ENCODE measurements at places on chromosomes 1 and 21. TPM values are rescaled to one million over a fixed set of nuclear protein-coding genes. Genes with fewer than 3 reads are reported as not detected.

GRCh38 chr1:161887730-161888287 is 121.7 kb downstream of the ATF6 start:
- no peaks in the 10 kb centered on the region for H3K27me3 ChIP-seq
- H3K27ac ChIP-seq = no peak overlapping the region
- DNase-seq = no peak
- no peaks in the 10 kb centered on the region for H3K4me1 ChIP-seq

SH2D5 gene
- total RNA-seq = 0.33 TPM

- peaks cover 2% of the 10 kb centered on the region for H3K36me3 ChIP-seq
- no peak overlapping the region for H3K4me3 ChIP-seq
- DNase-seq = no peak
- no peaks in the 10 kb centered on the region for H3K27me3 ChIP-seq
- no peak overlapping the region for H3K27ac ChIP-seq
Observed at GRCh38 chr1:231727171-231727570, 100.6 kb downstream of the DISC1 start.

- H3K27ac ChIP-seq = no peak overlapping the region
- H3K27me3 ChIP-seq = peaks cover 23% of the 10 kb centered on the region
- no peak overlapping the region for H3K4me3 ChIP-seq
- H3K36me3 ChIP-seq = no peaks in the 10 kb centered on the region
- no peak for DNase-seq
Observed at GRCh38 chr1:239997515-239998311, 94.0 kb upstream of the FMN2 start.

GRCh38 chr1:21831454-21831970 is 19.4 kb downstream of the LDLRAD2 start:
- DNase-seq = no peak
- H3K27me3 ChIP-seq = no peaks in the 10 kb centered on the region
- no peaks in the 10 kb centered on the region for H3K36me3 ChIP-seq
- no peak overlapping the region for H3K27ac ChIP-seq

AMPD1 gene
- total RNA-seq = not detected

DNA sequence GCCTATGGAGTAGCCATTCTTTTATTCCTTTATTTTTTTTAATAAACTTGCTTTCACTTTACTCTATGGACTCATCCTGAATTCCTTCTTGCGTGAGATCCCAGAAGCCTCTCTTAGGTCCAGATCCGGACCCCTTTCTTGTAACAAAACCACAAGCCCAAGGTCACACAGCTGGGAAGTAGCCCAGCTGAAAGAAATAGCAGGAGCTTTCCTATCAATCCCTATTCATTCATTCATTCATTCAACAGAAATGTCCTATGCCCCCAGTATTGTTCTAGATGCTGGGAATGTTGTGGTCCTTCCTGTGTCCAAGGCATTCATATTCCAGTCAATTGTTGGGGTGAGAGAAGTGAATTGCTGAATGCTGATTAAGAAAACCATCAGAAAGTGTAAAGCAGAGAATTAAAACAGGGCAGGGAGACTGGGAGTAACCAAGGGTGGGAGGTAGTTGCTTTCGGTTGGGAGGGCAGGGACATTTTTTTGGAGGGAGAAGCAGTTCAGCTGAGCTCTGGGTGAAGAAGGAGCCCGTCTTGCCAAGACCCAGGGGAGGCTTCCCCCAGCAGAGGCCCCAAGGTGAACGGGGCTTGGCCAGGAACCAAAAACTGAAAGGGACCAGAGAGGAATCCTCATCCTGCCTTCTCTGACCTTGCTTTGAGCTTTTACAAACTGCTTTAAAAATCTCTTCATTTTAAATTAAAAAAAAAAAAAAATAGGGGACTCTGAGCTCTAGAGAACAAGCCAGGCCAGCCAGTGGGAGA is 10.8 kb downstream of the PLA2G2D start:
- H3K27ac ChIP-seq = no peak overlapping the region
- no peaks in the 10 kb centered on the region for H3K36me3 ChIP-seq
- no peaks in the 10 kb centered on the region for H3K4me1 ChIP-seq
- H3K27me3 ChIP-seq = peaks cover 31% of the 10 kb centered on the region

- no peak for DNase-seq
- H3K27ac ChIP-seq = no peak overlapping the region
- no peaks in the 10 kb centered on the region for H3K27me3 ChIP-seq
- no peaks in the 10 kb centered on the region for H3K36me3 ChIP-seq
- no peak overlapping the region for H3K4me3 ChIP-seq
Observed at GRCh38 chr1:155043301-155043702, 7.8 kb upstream of the ADAM15 start.

DNA sequence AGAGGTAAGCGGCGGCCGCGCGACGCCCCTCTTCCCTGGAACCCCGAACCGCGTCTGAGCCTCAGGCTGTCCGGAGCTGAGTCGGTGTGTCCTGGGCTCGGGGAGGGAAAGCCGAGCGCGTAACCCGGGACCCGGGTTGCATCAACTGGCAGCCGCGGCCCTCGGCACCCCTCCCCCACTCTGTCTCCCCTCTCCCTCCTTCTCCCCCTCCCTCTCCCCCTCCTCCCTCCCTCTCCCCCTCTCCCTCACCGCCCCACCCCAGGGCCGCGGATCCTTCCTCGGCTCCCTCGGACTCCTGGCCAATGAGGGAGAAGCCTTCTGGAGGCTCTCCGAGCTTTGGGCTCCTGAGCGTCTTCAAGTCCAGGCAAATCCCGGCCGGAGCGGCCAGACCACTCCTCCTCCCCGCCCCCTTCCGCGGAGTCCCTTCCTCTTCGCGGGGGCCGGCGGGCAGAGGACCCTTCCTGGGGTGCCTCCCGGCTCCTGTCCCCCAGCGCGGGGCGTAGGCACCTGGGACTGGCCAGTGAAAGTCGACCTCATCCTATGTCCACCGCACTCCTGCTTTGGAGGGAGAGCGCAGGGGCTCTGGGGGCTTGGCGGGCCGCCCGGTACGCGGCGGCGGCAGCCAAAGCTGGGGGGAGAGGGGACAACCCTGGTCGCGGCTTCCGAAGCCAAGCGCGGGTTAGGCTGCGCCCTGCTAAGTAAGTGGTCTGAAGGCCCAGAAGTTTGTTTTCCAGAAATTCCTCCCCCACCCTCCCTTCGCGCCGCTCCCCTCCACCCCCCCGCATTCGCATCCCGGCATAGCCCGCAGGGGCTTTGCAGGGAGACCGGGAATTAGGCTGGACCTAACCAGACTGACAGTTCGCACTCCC is 850 bp downstream of the SESN2 start:
- no peak for DNase-seq
- H3K4me3 ChIP-seq = peak overlapping the region; percentile 75
- H3K27me3 ChIP-seq = no peaks in the 10 kb centered on the region
- no peaks in the 10 kb centered on the region for H3K36me3 ChIP-seq
- H3K27ac ChIP-seq = no peak overlapping the region
- peaks cover 19% of the 10 kb centered on the region for H3K4me1 ChIP-seq

BTBD19 gene
- total RNA-seq = 56.7 TPM

RABGGTB gene
- 138 TPM for total RNA-seq

GRCh38 chr1:211698161-211699026 is 23.0 kb upstream of the NEK2 start:
- peak; percentile 79 for DNase-seq
- peaks cover 5% of the 10 kb centered on the region for H3K4me1 ChIP-seq
- H3K4me3 ChIP-seq = no peak overlapping the region
- H3K36me3 ChIP-seq = no peaks in the 10 kb centered on the region
- H3K27ac ChIP-seq = no peak overlapping the region

H3-3A gene
- total RNA-seq = 366 TPM

DNA sequence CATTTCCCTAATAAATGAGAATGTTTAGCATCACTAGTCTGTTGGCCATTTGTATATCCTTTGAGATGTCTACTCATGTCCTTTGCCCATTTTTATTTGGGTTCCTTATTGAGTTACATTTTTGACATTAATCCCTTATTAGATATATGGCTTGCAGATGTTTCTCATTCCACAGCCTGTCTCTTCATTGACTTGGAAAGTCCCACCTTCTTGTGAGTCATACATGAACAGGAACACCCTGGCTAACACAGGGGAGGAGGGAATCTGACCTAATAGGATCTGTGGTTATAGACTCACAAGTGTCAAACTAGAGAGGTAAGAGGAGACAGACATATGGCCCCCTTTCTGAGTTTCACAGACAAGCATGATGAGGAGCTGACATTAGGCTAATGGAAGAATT is 11.5 kb downstream of the ZP4 start:
- H3K4me3 ChIP-seq = no peak overlapping the region
- no peaks in the 10 kb centered on the region for H3K4me1 ChIP-seq
- no peak overlapping the region for H3K27ac ChIP-seq
- H3K36me3 ChIP-seq = no peaks in the 10 kb centered on the region
- no peaks in the 10 kb centered on the region for H3K27me3 ChIP-seq
- no peak for DNase-seq

DNA sequence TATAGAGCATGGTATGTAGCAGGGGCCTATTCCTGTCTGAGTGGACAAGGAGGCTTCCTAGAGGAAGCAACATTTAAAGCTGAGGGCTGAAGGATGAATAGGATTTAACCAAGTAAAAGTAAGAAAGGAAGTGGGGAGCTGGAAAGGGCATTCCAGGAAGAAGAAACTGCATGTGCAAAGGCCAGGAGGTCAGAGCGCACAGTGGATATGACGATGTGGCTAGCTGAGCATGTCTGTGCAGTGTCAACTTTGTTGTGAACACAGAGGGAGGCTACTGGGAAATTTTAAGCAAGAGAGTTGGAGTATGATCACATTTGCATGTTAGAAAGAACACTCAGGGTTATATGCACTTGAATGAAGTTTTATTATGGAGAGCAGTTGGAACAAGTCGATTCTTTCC is 28.6 kb upstream of the JUN start:
- DNase-seq = no peak
- no peaks in the 10 kb centered on the region for H3K27me3 ChIP-seq
- peak overlapping the region; percentile 83 for H3K27ac ChIP-seq
- no peak overlapping the region for H3K4me3 ChIP-seq

- H3K27me3 ChIP-seq = no peaks in the 10 kb centered on the region
- H3K36me3 ChIP-seq = no peaks in the 10 kb centered on the region
- H3K4me3 ChIP-seq = no peak overlapping the region
- no peak overlapping the region for H3K27ac ChIP-seq
Observed at GRCh38 chr21:37821092-37821491, 95.2 kb downstream of the KCNJ6 start.

- H3K4me3 ChIP-seq = no peak overlapping the region
- no peaks in the 10 kb centered on the region for H3K36me3 ChIP-seq
- H3K27ac ChIP-seq = no peak overlapping the region
Observed at GRCh38 chr1:68916221-68916902, 419.5 kb upstream of the DEPDC1 start.

GRCh38 chr1:46646844-46647243 is 21.3 kb downstream of the ATPAF1 start:
- no peak overlapping the region for H3K4me3 ChIP-seq
- no peak overlapping the region for H3K27ac ChIP-seq
- H3K27me3 ChIP-seq = no peaks in the 10 kb centered on the region

MMP23B gene
- 11.2 TPM for total RNA-seq

DNA sequence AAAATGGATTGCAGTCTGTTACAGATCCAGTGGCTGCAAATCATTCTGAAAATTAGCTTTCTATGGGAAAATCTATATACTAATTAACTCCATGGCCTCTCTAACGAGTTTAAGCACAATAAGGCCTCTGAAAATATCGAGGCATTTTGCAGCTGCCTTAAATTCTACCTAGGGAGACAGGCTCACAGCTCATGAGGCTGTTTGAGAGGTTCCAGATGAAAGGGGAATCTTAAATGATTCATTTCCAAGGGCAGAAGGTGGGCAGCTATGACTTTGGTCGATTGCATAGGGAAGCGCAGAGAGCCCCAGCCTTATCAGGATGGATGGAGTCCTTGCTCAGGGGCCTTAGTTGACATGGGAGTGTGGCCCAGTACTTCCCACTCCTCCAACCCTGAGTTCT is 216.8 kb upstream of the POU3F1 start:
- H3K27me3 ChIP-seq = peaks cover 36% of the 10 kb centered on the region
- no peak for DNase-seq
- H3K27ac ChIP-seq = no peak overlapping the region
- no peaks in the 10 kb centered on the region for H3K4me1 ChIP-seq

DNA sequence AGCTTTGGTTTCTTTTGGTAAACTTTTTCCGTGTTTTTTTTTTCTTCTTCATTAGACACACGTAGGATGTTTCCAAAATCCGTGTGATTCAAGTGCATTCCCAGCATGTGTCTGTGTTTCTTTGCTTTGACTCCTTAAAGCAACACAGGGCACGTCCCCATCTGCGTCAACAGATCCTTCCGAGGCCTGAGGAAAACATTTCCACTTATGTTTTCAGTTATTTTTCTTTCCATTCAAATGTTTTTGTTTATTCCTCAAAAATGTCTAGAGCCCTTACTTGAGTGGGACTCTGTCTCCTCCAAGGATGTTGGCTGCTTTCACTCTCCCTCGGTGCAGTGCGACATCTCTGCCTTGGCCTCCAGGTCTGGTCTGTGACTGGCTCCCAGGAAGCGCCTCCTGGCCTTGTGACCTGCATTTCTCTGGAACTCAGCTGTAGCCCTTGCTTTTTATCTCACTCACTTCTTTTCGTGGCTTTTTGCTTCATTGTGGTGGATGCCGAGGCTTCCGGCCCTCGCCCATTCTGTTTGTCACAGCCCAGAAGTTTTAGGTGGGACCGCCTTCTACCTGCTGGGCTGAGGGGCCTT is 31.3 kb upstream of the SLC19A1 start:
- no peak overlapping the region for H3K4me3 ChIP-seq
- no peaks in the 10 kb centered on the region for H3K4me1 ChIP-seq

DNA sequence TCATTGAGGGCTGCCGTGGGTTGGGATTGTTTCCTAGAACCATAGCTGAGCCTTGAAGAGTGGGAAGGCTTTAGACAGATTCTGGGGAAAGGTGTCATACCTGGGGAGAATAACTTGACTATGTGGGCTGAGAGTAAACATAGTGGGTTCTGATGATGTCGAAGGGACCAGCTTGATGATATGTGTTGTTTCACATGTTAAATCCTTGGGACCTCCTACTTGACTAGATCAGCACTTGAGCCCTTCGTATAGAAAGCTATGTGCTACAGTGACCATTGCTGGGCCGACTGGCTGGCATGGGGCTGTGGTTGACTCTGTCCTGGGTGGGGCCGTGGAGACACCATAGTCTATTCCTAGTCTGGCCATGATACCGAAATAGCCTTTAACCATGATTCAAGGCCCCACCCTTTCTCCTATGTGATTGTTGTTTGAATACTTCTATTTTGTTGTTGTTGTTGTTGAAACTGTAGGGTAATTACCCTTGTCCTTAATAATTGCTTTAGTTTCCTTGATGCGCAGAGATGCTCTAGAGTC is 423.5 kb downstream of the CAMTA1 start:
- H3K27ac ChIP-seq = no peak overlapping the region
- H3K36me3 ChIP-seq = no peaks in the 10 kb centered on the region
- peaks cover 7% of the 10 kb centered on the region for H3K27me3 ChIP-seq
- H3K4me1 ChIP-seq = no peaks in the 10 kb centered on the region
- no peak overlapping the region for H3K4me3 ChIP-seq

All from T-cell (primary cell).